ENCODE measurements at places on chromosomes 12 and 14.

DNA sequence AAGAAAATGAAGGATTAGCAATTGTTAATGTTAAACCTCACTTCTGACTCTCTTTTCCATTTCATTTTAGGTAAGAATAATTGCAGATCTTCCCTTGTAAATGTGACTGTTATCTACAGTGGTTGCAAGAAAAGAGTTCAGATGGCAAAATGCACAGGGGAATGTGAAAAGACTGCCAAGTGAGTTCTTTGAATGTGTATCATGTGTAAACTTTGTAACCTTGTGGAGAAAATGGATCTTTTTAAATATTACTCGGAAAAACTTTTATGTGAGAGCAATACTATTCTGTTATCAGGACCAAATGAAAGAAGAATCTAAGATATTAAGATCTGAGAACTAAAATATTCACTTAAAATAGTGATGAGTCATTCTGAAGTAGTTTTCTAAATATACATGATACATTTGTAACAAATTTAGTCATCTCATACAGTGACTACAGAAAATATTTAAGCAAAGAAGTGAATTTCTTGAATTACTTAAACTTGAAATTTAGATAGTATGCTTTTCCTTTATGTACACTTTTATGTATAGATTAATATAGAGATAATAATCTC is 122.5 kb upstream of the CNTN1 start:
- DNase-seq, result no peak

DNA sequence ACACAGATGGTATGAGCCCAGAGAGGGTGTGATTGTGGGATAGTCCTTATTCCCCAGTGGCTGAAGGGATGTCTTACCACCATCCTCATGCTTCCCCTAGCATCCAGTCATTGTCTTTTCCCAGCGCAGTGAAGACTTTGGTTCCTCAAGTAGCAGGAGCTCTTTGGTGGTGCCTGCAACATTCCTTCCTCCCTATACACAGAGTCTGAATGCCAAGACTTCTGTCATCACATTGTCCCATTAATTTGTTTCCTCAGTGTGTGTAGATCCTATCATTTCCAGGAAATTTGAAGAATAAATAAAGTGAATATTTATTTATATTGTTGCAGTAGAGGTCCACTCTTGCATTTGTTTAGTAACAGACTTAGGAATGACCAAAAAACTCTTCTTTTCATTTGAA is 147.2 kb downstream of the DACT1 start:
- DNase-seq, result no peak

GRCh38 chr14:73049428-73049827 is 8.9 kb upstream of the RBM25 start:
- DNase-seq, result no peak

DNA sequence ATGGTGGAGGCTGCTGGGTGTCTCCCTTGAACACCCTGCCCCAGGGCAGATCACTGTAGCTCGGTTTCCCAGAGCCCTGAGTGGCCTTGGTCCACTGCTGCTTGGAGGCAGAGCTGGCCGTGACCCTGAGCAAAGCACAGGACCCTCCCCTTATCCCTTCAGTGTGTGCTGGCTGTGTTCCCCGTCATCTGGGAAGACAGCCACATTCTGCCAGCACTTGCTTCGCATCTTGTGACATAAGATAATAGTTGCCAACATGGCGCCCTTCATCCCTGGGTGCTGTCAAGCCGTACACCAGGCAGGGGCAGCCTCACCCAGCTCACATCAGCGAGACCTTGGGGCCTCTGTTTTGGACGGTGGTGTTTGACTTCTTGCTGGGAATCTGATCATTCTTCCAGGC is 12.1 kb upstream of the ALDH2 start:
- no peak for DNase-seq

GRCh38 chr14:90332271-90332584 is 487 bp upstream of the NRDE2 start:
- DNase-seq, result no peak

GRCh38 chr14:23539248-23540140 is 12.1 kb downstream of the ZFHX2 start:
- peak; percentile 51 for DNase-seq

DNA sequence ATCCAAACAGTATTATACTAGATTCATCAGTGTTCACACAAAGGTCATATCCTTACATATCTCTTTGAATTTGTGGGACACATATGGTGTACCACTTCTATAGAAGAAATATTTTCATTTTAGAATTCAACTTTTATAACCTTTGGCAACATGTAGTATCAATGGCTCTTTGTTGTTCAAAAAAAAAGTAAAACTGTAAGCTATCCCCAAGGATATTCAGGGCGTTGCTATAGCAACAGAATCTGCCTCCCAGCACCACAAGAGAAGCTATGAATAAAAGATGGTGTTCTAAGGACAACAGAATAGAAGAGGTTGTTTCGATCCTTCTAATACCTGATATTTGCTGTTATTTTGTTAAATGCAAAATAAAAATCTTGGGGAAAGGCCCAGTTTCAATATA is 139.3 kb downstream of the BRMS1L start:
- no peak for DNase-seq

- no peak for DNase-seq
Measured at GRCh38 chr12:126582231-126582630, 1517.0 kb downstream of the AACS start.

DNA sequence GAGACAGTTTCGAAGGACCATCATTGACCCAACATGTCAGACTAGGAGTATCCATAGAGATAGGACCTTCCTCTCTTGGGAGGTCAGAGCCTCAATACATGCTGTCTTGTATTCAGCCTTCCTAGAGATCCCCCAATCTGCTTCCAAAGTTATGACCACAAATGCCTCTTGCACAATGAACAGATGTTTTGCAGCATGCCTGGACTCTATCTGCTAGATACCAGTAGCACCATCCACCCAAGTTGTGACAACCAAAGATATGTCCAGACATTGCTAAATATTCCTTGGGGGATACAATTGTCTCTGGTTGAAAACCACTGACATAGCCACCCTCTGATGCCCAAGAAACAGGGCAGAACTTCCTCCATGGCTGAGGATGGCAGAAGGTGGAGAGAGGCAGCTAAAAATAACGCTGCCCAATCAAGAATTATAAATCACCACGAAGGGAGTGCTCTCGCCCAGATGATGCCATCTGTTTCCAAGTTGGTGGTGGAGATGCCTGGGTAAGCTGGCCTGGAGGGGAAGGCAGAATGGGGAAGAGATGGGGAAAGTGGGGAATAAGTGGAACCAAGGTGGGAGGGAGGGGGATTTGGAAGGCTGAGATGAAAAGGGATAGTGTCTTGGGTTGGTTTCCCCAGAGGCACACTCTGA is 42.9 kb upstream of the NOS1 start:
- DNase-seq, result no peak

GRCh38 chr14:89243286-89243685 is 173.7 kb downstream of the FOXN3 start:
- no peak for DNase-seq

- DNase-seq, result no peak
Measured at GRCh38 chr12:31880340-31880739, 78.9 kb upstream of the RESF1 start.

DNA sequence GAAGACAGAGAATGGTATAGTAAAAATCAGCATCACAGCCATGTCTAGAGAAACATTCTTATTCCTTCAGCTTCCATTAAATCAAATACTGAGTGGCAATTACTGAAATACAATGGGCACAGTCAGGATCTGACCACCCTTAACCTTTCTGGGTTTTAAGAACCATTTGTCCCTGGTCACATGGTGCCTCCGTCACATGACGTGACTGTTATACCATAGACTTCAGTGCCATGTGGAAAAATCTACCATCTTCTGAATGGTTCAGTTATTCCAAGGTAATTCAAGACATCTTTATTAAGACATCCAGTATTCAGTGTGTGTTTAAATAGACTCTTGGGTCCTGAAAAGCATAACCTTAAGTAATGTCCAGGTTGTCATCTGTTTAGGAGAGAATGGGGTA is 553.1 kb upstream of the FLRT2 start:
- no peak for DNase-seq

- DNase-seq, result no peak
Measured at GRCh38 chr12:130972586-130972950, 18.9 kb downstream of the ADGRD1 start.

DNA sequence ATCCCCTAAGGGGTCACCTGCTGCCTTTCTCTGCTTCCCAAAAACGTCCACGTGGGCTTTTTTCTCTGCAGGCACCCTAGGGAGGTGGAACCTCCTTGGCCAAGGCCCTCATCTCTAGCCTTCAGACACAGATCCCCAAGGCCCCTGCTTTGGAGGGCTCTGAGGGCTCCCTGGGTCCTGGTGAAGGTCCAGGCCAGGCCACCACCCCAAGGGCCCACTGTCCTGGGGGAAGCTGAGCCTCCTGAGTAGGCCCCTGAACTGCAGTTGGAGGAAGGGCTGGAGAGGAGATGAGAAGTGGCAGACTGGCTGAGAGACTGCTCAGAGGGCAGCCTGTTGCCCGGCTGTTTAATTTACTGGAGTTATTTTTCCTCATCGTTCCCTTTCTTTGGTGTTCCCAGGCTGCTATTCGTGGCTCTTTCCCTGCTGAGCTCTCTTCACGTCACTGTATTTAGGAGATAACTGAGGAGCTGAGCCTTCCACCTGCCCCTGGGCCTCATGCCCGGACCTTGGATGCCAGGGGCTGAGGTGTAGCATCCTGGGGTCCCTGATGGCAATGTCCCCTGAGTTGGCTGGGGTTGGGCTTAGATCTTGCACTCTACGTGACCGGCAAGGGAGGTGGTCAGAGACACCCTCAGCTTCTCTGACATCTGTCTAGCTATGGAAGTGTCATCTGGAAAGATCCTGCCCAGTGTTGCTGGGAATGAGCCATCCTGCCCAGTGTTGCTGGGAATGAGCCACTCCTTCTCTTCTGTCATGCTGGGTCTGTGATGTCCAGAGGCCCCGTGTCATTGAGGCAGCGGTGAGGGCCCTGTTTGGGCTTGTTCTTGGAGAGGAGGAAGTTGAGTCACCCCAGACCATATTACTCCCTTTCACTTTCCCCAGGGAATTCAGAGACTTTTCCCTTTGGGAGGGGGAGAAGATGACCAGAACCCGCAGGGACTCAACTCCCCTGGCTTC is 139.8 kb downstream of the TSPAN9 start:
- DNase-seq, result no peak

- DNase-seq, result no peak
Measured at GRCh38 chr12:11804130-11804529, 154.7 kb downstream of the ETV6 start.

- no peak for DNase-seq
Measured at GRCh38 chr14:56552615-56553014, 27.0 kb upstream of the TMEM260 start.

DNA sequence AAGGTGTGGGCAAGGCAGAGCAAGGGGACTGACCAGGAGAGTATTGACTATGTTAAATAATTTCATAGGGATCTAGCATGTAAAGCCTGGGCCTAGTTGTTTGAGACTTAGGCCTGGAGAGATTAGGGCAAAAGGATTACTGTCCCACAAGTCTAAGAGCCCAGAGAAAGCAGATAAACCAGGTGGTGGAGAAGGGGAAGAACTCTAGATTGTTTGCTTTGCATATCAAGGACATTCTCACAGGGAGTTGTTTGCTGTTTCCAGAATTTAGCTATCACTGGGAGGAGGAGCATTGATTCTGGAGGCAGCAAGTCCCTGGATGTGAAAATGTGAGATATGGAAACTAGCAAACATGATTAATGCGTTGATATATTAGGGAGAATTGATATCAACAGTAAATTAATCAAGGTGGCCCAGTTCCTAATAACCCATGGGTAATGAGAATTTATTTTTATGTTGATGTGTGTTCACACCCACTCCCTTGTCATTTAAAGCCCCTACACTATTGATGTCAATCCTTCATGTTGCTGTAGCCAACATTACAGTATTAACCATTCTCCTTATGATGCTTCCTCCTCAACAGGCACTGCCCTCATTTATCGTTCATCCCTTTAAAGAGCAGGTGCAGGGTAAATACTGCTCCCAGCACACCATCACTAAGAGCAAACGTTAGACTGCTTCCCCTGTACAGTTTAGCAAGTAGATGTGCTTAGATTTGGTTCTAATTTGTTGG is 1666.7 kb upstream of the FLRT2 start:
- no peak for DNase-seq

GRCh38 chr12:107384645-107385044 is 291.3 kb upstream of the CRY1 start:
- DNase-seq, result no peak

DNA sequence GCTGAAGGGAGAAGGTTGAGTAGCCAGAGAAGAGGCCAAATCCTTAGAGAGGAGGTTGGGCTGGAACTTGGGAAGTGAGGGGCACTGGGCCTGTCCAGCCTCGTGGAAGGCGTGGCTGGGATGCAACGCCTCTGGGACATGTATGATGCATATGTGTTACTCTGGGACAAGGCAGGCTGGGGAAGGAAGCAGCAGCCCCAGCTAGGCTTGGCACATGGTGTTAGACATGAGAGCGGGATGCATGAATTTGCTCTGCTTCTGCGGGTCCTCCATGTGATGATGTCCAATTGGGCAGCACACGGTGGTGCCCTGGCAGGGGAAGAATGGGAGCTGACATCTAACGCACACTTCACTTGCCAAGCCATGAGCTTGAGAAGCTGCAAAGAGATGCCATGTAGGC is 21.3 kb downstream of the PLEKHH1 start:
- no peak for DNase-seq

GRCh38 chr14:93748208-93749075 is 39.8 kb downstream of the PRIMA1 start:
- no peak for DNase-seq

DNA sequence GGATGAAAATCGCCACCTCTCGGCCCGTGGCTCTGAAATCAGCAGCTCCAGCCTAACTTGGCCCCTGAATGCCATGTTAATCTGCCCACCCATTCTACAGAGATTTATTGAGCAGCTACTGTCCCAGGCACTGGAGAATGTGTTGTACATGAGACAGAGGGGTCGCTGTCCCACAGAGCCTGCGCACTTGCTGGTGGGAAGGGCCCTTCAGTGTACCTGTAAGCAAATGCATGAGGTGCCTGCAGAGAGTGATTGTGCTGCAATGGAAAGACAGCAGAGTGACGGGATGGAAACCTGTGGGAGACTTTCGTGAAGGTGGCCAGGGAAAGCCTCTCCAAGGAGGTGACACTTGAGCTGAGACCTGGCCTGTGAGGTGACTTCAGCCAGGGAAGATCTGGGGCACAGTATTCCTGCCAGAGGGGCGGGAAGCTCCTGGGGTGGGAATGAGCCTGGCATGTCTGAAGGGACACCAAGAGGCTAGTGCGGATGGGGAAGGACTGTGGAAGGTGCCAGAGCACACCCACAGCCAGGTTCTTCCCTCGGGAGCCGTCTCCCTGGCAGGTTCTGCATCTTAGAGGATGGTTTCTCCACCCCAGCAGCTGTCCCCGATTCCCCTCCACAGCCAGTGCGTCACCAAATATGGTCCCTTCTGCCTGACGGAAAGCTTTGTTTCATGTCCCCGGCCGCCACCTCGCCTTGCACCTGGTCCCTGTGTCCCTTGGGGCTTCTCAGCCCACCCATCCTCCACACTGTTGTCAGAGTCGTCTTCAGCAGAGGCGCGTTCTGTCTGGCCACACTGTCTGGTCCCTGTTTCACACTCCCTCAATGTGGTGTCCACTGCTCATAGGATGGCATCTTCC is 8.7 kb downstream of the SMIM41 start:
- DNase-seq, result no peak

DNA sequence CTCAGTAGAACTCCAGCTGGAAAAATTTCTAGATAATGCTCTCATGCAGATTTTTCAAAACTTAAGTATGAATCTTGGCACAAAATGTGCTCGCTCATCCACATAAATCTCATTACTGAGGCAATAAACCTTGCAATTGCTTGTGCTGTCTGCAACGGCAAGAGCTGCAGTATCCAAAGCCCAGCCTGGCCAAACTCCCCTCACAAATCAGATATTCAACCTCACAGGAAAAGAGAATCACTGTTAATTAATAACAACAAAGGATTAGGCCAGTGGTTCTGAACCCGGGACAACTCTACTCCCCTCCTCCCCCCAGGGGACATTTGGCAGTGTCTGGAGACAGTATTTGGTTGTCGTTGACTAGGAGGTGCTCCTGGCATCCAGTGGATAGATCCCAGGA is 19.2 kb upstream of the CORO1C start:
- DNase-seq, result no peak
